Fibroblast of skin of back (primary cell): ENCODE measurements at places on chromosomes 1 and 21.

- DNase-seq, result peak; percentile 98
Observed at GRCh38 chr1:158999316-159000069, 10.2 kb upstream of the IFI16 start.

DNA sequence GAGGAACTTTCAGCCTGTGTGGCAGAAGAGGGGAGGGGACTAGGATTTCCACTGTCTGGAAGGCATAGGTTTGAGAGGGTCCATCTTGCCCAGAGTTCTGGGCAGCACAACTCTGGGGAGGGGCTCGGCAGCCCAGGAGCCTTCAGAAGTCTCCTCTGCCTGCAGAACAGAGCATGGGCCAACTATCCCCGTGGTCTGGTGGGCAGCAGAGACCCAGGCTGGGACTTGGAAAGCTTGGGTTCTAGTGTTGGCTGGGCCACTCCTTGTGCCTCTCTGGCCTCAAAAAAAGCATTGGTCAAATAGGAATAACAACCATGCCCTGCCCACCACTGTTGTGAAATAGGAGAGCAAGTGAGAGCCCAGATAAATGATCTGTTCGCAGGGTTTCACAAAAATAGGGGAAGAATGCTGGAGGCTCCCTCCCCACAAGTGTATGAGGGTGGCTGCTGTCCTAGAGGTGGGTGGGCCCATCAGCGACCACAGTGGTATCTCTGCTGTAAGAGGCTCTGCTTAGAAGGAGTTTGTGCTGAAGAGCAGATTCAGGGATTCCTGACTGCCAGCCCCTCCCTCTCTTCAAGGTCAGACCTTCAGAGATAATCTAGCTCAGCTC, 8.9 kb downstream of the EPHA10 start:
- no peak for DNase-seq

DNA sequence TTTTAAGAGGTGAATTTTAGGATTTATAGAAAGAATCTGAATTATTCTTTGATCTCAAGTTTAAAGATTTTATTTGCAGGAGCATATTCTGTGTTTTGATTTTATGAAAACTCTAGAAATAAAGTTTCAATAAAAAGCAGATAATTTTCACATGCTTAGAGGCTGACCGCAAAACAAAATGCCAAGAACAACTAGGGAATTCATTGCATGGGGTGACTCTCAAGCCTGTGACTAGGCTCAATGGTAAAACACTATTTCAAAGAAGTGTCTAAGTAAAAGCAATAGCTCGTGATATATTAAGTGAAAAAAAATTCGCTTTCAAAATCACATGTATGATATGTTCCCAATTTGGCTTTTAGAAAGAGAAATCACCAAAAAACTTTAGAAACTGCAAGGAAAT, 49.6 kb downstream of the RPL5 start:
- DNase-seq, result no peak

DNA sequence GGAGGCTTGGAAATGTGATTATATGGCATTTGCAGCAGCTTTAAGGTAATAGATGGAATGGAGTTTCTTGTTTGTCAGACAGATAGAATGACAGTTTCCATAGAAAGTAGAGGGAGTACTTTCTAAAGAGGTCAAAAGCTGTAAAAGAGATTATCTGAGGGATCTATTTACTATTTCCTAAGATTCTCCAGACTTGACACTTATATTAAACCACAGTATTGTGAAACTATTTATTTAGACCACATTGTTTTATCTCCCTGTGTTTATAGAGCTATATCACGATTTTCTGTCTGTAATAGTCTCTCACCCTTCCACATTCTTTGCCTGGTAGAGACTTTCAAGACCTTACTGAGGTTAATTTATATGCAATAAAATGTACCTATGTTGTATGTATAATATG, 66.7 kb downstream of the MAN1A2 start:
- DNase-seq, result no peak

DNA sequence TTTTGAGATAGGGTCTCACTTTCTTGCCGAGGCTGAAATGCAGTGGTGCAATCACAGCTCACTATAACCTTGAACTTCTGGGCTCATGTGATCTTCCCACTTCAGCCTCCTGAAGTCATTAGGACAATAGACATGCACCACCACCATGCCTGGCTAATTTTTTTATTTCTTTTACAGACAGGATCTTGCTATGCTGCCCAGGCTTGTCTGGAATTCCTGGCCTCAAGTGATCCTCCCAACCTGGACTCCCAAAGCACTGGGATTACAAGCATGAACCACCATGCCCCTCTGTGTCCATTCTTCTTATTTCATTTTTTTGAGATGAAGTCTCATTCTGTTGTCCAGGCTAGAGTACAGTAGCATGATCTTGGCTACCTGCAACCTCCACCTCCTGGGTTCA, 12.0 kb upstream of the KLHL20 start:
- no peak for DNase-seq

- no peak for DNase-seq
Observed at GRCh38 chr1:56257726-56258125, 321.6 kb downstream of the PLPP3 start.

DNA sequence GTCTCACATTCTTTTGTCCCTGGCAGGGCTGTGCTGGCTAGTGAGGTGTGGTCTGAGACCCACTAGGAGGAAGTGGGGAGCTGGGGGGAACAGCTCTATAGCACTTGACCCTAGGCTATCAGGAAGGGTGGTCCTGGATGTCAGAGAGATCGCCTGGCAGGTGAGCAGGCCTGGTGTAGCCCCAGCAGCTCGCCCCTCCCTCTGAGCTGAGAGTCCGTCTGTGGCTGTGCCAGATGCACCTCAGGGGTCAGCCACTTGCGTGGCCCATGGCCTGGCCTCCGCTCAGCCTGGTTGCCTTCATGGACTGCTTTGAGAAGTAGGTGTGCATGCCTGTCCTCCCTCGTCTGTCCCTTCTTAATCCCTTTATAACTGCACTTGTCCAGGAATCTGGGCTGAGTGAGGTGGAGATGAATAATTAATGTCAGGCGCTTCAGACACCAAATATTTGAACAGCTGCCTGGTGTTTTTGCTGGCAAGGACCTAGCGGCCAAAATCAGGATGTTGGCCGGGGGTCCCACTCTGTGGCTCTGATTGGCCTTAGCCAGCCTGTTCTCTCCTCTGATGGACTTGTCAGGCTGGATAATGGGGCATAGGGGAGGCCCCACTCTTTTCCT, 30.5 kb downstream of the TMEM53 start:
- DNase-seq, result no peak

GRCh38 chr1:208866386-208866955, 622.3 kb upstream of the PLXNA2 start:
- DNase-seq, result no peak

DNA sequence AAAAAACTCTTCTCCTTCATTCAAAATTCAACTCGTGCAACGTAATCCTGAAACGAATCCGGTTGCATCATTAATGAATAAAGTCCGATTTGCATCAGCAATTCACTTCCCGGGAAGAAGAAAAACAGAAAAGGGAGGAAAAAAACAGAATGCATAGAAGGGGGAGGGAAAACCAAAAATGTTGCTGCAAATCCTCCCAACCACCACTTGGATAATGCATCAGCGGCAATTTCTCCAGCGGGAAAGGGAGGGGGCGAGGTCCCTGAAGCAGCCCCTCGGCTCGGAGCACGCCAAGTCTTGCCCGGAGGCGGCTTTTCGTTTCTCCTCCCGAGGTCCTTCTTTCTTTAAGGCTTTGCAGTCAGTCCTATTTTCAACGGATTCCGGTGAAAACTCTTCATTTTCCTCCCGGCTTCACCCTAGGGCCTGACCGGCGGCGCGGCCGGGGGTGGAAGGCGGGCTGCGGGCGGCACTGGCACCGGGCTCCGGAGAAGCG, 723 bp downstream of the CDC42BPA start:
- peak; percentile 81 for DNase-seq

- peak; percentile 57 for DNase-seq
Observed at GRCh38 chr1:15788624-15789301, 18.7 kb downstream of the UQCRHL start.

GRCh38 chr1:90534116-90534515, 183.0 kb downstream of the BARHL2 start:
- DNase-seq, result no peak

- DNase-seq, result no peak
Observed at GRCh38 chr1:117346206-117346928, 20.9 kb upstream of the MAN1A2 start.

- DNase-seq, result no peak
Observed at GRCh38 chr1:145777357-145778145, 46.3 kb downstream of the RNF115 start.

GRCh38 chr1:34929497-34929852, at the start of gene DLGAP3:
DLGAP3 (minus strand) TSS chr1:34929650; CDS start chr1:34905383, 24,267 bp downstream.
- peak; percentile 7 for DNase-seq

DNA sequence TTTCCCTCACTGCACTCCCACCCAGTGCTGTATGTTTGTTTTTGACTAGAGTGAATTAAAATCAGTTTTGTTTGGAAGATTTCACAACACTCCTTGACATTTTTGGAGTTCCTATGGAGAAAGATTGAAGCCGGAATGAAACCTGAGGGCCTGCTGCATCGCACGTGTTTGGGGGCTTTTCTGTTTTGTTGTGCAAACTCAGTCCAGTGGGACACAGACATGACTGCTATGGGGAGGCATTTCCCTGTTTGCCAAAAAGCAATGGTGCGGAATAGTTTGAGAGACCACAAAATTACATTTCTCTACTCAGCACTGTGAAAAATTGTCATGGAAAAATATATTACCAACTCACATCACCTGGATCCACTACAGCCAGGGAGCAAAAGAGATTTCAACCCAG, 43.8 kb upstream of the KCNE2 start:
- no peak for DNase-seq

DNA sequence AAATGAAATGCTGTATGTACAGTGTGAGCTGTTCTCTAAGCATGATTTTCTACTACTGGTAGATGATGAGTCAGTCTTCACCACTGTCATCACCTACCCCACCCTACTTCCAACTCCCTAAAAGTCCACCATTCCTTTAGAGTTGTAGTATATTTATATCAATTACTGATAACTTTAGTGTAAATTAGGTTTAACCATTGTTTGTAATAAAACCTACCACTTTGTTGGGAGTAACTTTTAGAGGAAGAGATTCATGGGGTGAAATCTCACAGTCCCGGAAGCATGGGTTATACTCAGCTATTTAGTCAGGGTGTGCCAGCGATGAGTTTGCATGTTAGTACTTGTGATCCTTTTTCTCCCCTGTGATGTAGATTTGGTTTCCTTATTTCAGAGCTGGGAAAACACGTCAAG, 17.1 kb downstream of the MORC3 start:
- DNase-seq, result peak; percentile 83

DNA sequence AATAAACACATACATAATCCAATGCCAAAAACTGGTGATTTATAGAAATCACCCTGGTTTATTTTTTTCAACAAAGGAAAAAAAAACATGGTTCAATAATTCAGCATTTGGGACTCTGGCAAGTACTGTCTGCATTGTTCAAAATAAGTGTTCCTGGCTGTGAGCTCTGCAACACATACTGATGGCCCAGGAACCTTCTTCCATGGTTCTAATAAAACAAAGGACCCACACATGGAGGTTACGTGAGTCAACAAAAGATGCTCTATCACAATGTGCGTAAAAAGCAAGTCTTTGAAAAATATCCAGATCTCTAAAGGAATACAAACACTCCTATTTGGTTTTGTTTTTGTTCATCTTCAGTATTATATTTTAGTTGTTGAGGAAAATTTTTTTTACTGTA, 37.9 kb upstream of the C1orf198 start:
- DNase-seq, result no peak

DNA sequence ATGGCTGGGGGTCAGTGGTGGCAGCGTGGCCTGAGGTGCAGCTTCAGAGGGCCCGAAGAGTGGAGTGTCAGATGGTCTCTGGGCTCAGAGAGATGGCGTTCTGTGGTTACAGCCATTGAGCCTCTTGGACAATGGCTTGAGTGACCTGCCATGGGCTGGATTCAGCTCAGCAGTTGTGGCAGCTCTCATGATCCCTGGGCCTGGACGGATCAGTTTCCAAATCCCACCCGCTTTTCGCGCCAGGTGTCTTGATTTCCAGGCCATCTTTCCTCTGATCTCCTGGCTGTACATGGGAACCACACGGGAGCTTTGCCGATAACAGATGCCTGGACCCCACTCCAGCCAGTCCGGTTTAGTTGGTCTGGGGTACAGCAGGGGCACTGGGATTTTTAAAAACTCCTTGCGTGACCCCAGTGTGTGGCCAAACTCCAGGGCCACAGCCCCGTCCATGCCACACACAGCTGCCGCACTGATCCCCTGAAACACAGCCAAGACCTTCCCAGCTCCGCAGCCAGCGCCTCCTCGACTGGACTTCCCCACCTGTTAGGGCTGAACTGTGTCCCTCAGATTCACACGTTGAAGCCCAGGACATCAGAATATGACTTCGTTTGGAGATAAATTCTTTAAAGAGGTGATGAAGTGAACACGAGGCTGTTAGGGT, 67.9 kb downstream of the ATP5PO start:
- no peak for DNase-seq

GRCh38 chr1:23809751-23810171, 9.2 kb upstream of the GALE start:
- DNase-seq, result peak; percentile 65

DNA sequence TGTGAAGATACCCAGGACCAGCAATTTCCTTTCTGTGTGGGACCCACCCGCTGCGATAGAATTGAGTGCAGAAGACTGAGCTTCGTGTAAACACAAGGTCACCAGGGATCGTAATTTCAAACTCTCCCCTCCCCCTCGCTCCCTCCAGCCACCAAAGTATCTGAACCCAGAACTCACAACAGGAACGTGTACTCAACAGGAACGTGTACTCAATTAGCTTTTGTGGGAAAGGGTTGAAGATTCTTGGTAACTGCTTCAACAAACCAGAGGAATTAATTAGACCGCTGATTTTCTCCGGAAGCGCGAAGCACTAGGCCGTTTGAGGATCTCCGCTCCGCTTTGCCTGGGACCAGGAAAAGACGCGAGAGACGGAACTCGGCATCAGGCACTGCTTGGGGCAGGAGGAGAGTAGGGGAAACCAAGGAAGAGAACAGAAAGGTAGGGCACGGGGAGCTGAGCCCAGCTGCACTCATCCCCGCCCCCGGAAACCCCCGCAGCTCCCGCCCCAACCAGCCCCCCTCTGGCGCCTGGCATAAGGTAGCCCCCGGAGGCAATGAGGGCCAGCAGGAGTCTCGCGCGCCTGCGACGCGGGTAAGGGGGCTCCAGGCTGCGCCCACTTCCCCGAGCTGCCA, 453 bp downstream of the DRAM2 start:
- DNase-seq, result peak; percentile 68

- DNase-seq, result no peak
Observed at GRCh38 chr1:167060141-167061072, 29.8 kb downstream of the GPA33 start.
